ENCODE measurements at places on chromosomes 1 and 21. TPM values are rescaled to one million over a fixed set of nuclear protein-coding genes. Genes with fewer than 3 reads are reported as not detected.

DNA sequence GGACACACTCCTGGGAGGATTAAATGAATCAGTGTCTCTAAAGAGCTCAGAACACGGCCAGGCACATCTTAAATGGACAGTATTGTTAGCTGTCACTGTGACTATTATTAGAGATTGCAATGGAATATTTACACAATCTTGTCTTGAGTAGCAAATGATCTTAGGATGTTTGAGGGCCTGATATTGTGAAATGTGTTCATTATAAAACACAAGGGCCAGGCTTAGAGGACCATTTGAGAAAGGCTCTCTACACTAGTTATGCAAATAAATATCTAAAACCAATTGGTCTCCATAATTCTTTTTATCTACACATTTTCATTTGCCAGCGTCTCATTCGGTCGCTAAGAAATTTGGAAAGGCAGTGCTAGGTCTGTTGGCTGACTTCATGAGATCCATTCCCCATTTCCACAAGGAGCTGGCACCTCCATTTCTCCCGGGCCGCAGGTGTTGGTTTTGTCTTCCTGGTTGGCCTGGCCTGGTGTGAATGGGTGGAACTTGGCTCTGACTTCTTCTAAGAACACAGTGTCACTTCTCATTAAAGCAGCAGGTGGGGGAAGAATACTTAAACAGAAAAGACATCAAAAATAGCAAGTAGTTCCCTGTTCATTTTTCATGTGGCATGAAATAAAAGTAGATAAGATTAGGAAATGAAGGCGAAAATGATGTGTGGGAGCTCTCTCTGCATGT is 56.0 kb upstream of the PLXNA2 start:
- DNase-seq, result no peak

DNA sequence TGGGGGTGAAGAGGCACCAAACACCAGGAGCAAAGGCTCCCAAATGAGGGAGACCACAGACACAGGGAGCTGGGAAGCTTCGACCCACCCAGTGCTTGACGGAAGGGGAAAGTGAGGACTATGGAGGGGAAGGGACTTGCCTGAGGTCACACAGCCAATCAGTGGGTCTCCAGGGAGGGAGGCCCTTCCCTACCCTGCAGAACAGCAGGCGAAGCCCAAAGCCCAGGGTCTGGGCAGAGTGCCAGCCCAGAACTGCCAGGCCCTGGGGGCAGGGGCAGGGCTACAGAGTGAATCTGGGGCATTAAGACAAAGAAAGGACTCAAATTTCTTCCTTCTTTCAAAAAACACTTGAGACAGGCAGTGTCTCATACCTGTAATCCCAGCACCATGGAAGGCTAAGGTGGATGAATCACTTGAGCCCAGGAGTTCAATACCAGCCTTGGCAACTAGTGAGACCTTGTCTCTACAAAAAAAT is 45.5 kb upstream of the ECE1 start:
- DNase-seq, result no peak

DNA sequence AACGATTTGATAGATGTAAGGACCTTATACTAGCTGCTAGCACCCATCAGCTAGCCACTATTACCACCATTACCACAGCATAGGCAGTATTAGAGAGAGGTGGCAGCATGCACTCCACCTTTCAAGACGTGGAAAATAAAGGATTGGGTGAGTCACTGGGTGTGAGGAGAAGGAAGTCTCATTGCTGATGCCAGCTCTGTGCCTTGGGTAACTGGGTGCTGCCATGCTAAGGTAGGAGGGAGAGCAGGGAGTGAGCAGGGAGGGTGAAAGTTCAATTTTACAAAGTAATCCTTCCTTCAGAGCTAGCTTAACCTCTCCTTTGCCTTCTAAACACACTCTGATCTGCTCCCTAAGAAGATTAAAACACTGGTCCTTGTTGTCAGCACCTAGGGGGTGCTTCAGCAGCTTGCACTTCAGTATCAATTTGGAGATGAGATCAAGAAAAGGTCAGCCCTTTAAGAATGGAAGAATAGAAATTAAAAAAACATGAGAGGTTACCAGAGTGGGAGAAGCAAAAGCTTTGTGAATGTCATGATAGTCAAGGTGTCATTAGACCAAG is 1.8 kb upstream of the LIN9 start:
- DNase-seq, result no peak

- no peak for DNase-seq
These were observed 48.2 kb downstream of the SLC9A1 start for GRCh38 chr1:27106561-27107323.

DNA sequence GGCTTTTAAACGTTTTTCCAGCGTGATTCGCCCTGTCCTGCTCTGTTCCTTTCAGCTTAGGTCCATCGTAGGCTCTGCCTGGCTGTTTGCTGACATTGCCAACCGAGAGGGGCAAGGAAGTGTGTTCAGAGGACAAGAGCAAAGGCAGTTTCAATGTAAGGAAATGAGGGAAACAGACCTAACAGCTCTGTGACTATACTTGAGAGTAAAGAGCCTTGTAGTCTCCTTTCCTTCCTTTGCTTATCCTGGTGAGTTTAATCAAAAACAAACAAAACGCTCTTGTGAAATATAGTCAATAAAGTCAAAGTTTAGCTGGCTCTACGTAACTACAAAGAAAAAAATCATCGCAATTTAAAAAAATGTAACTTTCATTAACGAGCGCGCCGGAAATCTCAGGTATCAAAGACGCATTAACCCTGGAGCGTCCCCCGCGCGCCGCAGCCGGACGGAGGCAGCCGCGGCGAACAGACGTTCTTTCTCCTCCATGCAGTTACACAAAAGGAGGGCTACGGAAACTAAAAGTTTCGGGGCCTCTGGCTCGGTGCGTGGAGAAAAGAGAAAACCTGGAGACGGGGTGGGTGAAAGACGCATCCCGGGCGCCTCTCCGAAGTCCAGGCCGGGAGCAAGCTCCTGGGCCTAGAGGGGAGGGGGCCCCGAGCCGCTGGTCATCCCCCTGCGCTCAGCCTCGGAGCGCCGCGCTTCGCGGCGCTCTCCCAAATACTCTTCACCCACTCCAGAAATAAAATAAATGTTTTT is 617 bp upstream of the ADGRL2 start:
- DNase-seq, result no peak

DNA sequence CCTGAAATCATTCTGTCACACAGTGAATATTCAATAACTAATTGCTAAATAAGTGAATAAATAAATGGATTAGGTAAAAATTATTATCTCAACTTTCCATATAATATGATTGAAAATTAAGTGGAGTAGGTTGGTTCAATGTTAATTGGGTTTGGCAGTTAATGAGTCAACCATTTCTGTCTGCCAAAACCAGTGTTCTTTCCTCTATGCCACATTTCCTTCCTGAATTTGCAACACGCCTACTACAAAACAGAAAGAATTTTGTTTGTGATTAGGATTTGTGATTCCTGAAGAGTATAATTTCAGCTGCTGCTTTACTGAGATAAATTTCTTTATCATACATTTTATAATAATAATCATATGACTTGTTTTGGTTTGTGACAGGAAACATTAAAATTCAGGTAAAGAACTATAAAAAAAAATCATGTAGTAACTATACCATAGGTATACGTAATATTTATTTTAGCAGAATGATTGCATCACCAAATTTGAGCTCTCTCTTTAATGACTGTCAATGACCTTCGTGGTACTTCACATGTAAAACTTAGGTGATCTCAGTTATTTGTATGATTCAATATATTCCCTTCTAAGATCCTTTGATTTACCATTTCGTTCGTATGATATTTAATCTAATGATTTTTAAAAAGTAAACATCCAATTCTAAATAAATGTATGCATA is 241.3 kb downstream of the KCNT2 start:
- no peak for DNase-seq

DNA sequence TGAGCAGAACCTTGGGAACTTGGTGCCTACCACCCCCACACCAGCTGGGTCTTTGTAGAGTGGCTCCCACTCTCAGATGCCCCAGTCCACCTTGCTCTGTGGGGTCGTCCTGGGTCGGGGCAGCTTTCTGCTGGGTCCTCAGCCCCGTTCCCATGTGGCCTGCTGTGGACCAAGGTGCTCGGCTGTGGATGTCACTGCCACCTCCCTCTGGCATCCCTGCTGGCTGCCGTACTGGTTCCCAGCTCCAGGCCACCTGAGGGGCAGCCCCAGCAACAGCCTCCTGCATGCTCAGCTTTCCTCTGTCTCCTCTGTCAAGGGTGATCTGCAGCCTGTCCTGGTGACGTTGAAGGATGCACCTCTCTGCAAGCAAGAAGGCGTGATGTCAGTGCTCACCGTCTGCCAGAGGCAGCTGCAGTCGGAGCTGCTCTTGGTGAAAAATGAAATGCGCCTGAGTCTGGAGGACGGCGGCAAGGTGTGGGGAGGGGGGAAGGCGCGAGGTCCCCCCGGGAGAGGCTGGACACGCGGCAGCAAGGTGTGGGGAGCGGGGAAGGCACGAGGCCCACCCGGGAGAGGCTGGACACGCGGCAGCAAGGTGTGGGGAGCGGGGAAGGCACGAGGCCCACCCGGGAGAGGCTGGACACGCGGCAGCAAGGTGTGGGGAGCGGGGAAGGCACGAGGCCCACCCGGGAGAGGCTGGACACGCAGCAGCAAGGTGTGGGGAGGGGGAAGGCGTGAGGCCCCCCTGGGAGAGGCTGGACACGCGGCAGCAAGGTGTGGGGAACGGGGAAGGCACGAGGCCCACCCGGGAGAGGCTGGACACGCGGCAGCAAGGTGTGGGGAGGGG is 45.9 kb upstream of the DIP2A start:
- no peak for DNase-seq

The LPAR3 gene
- total RNA-seq, result 1.7 TPM

DNA sequence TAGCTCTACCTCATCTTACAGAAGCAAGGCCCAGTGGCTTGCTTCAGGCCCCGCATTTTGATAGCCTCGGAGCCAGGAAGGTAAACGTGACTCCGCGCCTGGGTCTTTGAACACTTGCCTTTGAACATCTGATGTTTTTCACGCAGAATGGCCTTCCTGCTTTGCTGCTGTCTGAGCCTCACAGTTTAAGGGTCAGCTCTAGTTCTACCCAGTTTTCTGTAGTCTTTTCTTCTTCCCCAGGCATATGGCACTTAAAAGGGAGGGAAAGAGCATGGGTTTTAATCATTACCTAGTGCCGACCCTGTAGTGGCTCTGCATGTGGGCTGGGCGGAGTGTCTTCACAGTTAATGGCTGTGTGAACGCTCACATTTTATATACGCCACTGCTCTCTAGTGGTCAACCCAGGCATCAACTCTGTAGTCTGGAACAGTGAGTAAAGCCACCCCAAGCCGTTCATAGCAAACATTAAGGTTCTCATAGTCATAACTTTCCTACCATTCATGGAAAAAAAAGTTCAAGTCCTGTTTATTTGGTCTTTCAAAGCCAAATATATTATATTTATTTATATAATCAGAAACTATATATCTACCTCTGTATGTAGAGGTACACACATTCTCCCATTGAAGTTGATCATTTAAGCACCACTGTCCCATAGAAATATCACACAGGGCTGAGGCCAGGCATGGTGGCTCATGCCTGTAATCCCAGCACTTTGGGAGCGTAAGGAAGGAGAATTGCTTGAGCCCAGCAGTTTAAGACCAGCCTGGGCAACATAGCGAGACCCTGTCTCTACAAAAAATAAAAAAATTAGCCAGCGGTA is 78.1 kb downstream of the IER5 start:
- peak; percentile 76 for DNase-seq

DNA sequence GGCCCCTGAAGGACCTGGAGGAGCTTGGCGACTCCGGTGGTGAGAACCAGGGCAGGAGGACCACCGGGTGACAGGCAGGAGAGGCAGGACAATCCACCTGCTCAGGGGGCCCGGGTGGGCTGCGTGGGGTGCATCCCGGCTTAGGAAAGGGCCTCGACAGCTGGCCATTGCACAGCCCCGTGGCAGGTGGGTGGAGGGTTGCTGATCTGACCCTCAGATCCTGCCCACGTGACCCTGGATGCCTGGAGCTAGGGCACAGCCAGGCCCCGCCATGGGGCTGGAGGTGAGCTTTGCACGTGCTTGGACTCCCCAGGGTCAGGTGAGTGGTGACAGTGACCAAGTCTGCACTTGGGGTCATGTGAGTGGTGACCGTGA is 35.5 kb upstream of the SLC19A1 start:
- no peak for DNase-seq

- DNase-seq, result peak; percentile 58
These were observed 650 bp downstream of the PCNX2 start for GRCh38 chr1:233294913-233295236.

DNA sequence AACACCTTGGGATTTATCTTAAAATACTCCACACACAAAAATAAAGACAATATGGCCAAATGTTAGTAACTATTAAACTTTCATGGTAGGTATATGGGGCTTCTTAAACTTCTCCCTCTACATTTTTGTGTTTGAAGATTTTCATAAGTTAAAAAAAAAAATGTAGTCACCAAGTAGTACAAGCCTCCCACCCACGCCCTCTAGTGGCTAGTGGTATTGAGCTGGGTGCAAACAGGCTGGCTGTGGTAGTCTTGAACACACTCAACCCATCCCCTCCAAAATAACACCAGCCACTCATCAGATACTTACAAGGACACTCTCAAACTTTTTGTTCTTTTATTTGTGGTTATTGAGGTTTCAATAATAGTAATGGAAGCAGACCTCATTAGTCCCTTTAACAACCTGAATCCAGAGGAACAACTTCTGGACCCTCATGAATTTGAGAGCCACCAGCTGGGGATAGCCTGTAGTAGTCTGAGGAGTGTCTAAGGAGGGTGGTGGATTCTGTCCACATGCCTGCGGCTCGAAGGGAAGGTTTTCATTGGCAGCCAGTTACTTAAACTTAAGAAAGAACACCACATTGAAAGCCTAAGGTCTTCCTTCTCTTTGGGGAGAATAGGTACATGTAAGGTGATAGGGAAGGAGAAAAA is 15.6 kb downstream of the RD3 start:
- DNase-seq, result peak; percentile 82

DNA sequence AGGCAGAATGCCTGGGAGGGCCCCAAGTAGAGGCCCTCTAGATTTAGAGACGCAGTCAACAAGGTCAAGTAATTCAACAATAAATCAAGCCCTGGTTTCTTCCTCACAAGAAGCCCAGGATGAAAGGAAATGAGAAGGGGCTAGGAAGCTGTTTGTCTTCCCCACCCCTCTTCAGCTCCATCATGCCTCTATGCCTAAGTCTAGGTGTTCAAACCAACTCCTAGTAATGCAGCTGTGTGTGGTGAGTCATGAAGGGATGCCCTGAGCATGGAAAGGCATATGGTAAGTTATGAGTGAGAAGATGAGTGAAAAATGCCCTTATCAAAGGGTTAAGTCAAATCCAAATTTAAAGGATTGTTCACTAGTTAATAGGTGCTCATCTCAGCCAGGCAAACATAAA is 339.5 kb downstream of the KCNH1 start:
- no peak for DNase-seq
